CD4-positive, alpha-beta T cell treated with Interleukin-1 beta for 1 hour (primary cell): ENCODE measurements at places on chromosomes 13 and 19.

- DNase-seq = no peak
Measured at GRCh38 chr13:91644806-91645205, 246.4 kb downstream of the GPC5 start.

GRCh38 chr13:49225223-49226042, 5.3 kb downstream of the MLNR start:
- DNase-seq = no peak

DNA sequence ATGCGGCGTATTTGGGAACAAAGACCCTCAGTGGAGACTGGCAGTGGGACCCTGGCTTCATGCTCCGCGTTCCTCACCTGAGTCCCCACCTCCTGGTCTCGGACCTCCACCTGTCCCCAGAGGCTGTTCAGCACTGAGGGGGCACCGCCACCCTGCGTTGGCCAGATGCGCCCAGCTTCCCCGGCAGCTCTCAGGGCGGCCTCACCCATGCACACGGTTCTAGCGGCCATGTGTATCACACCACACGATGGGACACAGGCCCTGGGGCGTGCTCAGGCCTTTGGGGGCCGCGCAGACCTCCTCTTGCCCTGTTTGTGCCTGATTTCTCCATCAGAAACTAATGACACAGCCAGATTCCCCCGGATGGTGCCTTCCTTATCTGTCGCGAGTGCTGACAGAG, 138.1 kb downstream of the KDM4B start:
- DNase-seq = no peak

- no peak for DNase-seq
Measured at GRCh38 chr19:17794731-17795494, at the start of gene B3GNT3. TSS of gene B3GNT3 (plus strand) at chr19:17795138. CDS start at chr19:17807808, 12,670 bp downstream.

DNA sequence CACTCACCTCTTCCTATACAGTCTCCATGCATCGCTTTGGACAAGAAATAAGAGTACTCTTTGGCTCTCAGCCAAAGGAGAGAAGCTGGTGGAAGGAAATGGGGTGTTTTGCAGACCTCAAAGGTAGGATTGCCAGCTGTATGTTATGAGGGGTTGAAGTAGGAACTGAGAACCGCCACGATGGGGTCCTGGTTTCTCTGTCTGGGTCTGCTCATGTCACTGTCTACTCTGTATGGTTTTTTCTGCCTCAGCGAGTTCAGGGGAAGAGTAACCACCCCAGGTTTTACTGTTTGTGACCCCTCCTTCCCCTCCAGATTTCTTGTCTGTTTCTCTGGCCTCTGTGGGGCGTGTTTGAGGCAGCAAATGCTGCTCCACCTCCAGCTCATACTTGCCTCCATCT, 4.1 kb downstream of the ZNF805 start:
- DNase-seq = no peak

DNA sequence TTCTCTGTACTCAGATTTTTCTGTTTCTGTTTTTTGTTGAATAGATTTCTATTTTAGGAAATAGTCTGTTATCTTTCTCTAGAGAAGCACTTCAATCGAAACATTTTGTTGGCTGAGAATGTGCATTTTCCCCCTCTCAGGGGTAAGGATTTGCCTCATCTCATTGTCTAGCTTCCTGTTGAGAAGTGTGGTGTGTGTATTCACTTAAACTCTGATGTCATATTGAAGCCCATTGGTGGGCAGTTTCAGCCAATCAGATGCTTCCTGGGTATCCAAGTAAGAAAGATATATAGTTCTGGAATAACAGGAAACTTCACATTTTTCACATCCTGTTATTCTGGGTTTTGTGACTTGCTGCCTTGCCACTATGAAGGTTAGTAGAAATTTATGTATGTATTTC, 87.6 kb downstream of the ARHGEF7 start:
- DNase-seq = peak; percentile 26

DNA sequence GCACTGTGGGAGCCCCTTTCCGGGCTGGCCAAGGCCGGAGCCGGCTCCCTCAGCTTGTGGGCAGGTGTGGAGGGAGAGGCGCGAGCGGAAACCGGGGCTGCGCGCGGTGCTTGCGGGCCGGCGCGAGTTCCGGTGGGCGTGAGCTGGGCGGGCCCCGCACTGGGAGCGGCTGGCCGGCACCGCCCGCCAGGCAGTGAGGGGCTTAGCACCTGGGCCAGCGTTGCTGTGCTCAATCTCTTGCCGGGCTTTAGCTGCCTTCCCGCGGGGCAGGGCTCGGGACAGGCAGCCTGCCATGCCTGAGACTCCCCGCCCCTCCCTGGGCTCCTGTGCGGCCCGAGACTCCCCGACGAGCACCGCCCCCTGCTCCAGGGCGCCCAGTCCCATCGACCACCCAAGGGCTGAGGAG, 405.2 kb upstream of the PRR20A start:
- DNase-seq = no peak

DNA sequence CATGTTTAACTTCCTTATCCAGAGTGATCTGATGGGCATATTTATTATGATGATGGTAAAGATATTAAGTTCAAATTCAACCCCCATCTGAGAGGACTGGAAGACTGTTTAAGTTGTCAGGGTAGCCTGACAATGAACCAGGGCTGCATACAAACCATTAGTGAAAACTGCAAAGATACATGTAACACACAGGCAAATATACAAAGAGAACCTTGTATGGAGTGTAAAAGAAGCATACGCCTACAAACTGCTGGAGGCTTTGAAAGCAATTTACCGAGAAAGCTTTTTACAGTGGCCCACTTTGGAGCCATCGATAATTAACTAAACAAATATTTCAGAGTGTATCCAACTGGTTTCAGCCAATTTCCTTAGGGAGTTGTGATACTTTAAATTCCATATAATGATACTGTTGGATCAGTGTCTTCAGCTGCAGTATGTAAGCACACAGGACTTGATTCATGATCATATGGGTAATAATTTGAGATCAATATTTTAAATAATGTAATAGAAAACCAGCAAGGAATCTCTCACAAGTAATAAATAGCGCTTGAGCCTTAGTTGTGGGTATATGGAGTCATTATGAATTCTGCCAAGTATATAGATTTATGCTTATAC, 231.5 kb upstream of the SPRY2 start:
- DNase-seq = no peak

- DNase-seq = no peak
Measured at GRCh38 chr13:51585696-51586095, 1.4 kb downstream of the WDFY2 start.
